ENCODE measurements at places on chromosomes 12 and 14.

DNA sequence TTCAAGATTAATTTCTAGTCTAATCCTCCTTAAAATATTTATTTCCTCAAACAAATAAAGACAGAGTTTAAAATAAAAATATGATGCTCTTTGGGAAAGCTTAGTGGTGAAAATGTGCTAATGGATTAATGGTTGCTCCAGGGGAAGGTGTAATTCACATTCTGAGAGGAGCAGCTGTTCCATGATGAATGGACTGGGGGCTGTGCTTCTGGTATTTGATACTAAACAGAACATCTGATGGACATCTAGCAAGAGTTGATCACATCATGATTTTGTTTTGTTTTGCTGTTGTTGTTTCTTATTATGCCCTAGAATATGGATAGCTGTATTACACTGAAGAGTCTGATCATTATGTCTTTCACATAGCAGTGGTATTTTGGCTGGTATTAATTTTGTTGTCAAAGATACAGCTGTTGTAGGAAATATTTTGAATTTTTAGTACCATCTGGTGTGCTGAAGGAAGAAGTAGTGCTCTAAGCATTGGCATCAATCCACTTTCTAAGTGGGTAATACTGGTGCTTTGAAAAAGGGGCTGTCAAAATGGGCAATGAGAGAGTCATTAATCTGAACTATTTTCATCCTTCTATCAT lies 296.4 kb downstream of the ADAMTS20 start:
- DNase-seq = no peak

DNA sequence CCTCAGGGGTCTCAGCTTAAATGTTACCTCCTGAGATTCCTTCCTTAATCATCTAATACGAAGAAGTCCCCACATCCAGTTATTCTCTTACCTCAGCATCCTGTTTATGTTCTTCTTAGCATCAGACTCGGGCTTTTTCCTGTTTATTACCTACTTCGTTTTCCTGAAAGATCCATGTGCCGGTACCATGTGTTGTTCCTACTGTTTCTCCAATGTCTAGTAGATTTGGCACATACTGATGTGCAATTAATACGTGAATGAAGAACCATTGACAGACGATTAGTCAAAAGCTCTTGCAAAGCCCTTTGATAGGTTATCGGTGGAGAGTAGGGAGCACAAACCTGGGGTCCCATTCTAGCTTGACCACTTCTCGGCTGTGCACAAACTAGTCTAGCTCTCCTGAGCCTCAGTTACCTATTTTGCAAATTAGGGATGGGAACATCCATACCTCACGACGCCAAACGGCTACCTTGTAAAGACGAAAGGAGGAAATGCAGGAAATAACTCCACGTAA lies 735 bp upstream of the MAPKAPK5 start:
- no peak for DNase-seq

DNA sequence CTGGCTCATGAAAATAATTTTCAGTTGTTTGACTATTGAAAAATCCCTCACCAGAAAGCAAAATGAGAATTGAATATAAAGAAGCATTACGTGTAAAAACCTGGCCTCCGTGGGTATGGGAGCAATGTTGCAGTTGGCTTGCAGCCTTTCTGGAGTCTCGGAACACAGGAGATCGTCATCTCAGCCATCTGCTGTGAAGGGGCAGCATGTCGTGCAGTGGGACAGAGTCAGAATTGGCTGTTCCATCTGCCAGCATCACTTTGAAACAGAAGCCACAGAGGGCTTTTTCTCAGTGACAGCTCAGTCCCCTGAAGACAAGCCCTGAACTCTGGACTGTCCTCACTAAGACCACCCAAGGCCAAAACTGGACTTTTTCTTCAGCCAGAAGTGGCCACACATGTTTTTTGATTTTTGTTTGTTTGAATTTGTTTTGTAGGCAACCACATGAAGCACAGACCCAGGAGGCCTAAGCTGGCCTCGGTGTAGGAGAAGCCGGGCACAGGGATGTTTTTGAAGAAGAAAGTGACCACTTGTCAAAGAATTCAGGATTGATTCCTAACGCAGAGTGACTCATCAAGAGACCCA lies 170.8 kb upstream of the DYRK2 start:
- peak; percentile 7 for DNase-seq

- no peak for DNase-seq
Measured at GRCh38 chr14:64703395-64704142, 655 bp upstream of the PLEKHG3 start.

Data from EL (cell line).